Esophagus squamous epithelium (tissue), 5 donors: ENCODE measurements at places on chromosomes 12 and 14. TPM values are rescaled to one million over a fixed set of nuclear protein-coding genes. Genes with fewer than 3 reads are reported as not detected.

GRCh38 chr12:107033758-107034739 is 47.1 kb upstream of the MTERF2 start:
- no peak overlapping the region for H3K4me3 ChIP-seq
- H3K36me3 ChIP-seq = no peaks in the 10 kb centered on the region
- DNase-seq = no peak
- H3K27me3 ChIP-seq = no peaks in the 10 kb centered on the region
- no peaks in the 10 kb centered on the region for H3K4me1 ChIP-seq

- no peaks in the 10 kb centered on the region for H3K27me3 ChIP-seq
- no peaks in the 10 kb centered on the region for H3K36me3 ChIP-seq
- no peak for DNase-seq
- H3K27ac ChIP-seq = peak overlapping the region; percentile 17
- peaks cover 65% of the 10 kb centered on the region for H3K4me1 ChIP-seq
Measured at GRCh38 chr12:52819731-52820510, 6.0 kb upstream of the KRT4 start.

DNA sequence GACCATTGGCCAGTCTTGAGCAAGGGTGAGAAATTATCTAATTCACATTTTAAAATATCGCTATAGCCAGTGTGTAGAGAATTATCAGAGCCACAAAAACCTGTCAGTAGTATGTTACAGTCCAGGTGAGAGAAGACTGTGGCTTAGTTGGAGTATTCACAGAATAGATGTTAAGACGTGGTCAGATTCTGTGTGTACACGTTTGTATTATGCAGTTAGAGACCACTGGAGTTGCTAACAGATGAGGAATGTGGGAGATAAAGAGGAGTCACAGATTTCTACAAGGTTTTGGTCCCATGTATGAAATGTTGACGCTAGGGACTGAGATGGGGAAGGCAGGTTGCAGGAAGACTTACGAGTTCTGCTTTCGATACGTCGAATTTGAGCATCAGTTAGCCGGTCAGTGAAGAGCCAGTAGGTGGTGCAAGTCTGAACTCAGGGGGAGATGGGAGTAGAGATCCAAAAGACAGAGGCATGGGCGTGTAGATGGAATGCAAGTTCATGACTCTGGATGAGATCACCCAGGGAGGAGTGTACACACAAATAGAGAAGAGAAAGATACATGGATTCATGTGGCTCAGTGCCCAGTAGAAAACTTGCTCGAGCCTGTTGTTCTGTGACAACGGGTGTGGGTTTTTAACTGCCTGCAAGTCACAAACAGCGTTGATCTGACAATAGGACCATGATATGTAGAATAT is 114.8 kb upstream of the FLRT2 start:
- H3K4me3 ChIP-seq = peak overlapping the region; percentile 1
- H3K36me3 ChIP-seq = no peaks in the 10 kb centered on the region
- peaks cover 5% of the 10 kb centered on the region for H3K4me1 ChIP-seq
- no peak for DNase-seq

Gene AQP6
- total RNA-seq = not detected

Gene MYH7
- not detected for total RNA-seq

Gene TSHR
- total RNA-seq = not detected
